HS-5 (cell line): ENCODE measurements at places on chromosomes 4 and X.

- no peak for DNase-seq
Observed at GRCh38 chrX:81537723-81538122, 335.8 kb downstream of the SH3BGRL start.

- DNase-seq: no peak
Observed at GRCh38 chr4:20895988-20896387, 195.7 kb downstream of the PACRGL start.

DNA sequence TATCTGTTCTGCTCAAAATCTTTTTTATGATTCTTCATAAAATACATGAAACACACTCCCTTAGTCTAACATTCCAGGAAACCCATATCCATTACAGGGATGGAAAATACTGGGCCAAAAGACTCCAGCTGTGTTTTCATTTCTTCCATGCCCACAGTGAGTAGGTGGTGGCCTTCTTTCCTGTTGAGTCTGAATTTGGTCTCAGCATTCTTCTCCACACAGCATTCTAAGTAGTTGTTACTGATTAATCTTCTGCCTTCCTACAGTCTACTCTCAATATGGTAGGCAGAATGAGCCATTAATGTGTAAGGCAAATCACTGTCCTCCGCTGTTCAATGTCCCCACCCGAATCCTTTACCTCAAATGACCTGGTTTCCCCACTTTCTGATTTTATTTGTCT, 370.6 kb upstream of the RPS6KA3 start:
- DNase-seq: no peak

- DNase-seq: no peak
Observed at GRCh38 chrX:29488919-29489318, 726.4 kb upstream of the MAGEB2 start.

DNA sequence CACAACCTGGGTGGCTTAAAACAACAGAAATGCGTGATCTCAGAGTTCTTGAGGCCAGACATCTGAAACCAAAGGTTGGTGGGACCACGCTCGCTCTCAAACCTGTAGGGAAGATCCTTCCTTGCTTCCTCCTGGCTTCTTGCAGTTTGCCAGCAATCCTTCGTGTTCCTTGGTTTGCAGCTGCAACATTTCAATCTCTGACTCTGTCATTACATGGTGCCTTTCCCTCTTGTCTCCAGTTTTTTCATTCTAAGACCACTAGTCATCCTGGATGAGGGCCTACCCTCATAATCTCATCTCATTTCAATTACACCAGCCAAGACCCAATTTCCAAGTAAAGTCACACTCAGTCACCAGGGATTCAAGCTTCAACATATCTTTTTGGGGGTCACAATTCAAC, 388.0 kb downstream of the GPM6A start:
- DNase-seq: no peak

DNA sequence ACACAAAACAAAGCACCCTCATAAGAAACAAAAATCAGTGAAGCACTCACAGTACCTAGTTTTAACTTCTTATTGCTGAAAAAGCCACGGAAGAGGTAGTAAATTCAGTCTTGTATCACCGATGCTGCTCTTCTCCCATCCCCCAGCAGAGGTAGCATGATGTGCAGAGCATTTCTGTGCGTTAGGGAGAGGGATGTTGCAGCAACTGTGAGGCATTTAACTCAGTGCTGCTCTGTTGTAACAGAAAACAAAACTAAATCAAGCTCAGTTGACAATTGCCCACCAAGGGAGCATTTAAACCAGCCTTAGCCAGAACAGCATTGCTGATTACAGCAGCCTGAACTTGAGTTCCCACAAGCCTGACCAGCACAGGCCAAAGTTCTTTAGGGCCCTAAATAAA, 1279.7 kb upstream of the ADGRL3 start:
- no peak for DNase-seq

DNA sequence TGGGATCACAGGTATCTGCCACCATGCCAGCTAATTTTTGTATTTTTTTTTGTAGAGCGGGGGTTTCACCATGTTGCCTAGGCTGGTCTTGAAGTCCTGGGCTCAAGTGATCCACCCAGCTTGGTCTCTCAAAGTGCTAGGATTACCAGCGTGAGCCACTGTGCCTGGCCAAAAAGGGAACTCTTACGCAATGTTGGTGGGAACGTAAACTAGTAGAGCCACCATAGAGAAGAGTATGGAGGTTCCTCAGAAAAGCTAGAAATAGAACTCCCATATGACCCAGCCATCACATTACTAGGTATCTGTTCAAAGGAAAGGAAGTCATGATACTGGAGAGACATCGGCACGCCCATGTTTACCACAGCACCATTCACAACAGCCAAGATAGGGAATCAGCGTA, 85.9 kb downstream of the PRKX start:
- no peak for DNase-seq

GRCh38 chr4:2044542-2045517, 14.3 kb upstream of the NAT8L start:
- DNase-seq: no peak

GRCh38 chr4:153962311-153963039, 173.6 kb upstream of the SFRP2 start:
- no peak for DNase-seq

DNA sequence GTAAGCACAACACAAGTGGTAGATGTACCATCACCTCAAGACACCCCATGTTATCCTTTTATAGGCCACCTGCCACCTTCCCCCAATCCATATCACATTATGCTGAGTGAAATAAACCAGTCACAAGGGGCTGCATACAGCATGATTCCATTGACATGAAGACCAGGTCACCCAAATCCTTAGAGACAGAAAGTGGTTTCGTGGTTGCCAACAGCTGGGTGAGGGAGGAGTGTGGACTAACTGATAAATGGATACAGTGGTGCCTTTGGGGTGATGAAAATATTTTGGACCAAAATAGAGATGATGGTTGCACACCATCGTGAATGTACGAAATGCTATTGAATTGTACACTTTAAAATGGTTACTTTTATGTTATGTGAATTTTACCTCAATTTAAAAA, 65.7 kb upstream of the DMD start:
- DNase-seq: no peak

DNA sequence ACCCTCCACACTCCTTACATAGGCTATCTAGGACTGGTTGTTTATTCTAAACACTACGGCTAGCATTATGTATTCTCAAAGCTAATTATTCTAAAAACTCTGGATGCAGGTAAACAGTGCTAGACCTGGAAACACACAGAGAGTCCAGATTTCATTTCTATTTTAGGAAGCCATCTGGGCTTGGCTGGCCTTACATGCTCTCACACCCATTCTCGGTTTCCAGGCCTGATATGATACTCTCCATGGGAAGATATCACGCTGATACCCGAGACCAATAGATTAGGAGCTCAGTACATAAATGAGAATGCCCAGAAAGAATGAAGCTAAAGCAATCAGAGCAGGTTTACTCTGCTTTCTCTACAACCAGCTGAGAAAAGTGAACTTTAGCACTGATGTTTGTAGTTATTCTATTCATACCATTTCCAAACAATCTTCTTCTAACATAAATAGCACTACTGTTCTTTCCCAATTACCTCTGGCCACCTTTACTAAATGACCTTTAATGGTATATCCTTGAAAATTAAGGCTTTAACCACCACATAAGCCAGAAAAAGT, 973.3 kb downstream of the PCDH18 start:
- DNase-seq: no peak

DNA sequence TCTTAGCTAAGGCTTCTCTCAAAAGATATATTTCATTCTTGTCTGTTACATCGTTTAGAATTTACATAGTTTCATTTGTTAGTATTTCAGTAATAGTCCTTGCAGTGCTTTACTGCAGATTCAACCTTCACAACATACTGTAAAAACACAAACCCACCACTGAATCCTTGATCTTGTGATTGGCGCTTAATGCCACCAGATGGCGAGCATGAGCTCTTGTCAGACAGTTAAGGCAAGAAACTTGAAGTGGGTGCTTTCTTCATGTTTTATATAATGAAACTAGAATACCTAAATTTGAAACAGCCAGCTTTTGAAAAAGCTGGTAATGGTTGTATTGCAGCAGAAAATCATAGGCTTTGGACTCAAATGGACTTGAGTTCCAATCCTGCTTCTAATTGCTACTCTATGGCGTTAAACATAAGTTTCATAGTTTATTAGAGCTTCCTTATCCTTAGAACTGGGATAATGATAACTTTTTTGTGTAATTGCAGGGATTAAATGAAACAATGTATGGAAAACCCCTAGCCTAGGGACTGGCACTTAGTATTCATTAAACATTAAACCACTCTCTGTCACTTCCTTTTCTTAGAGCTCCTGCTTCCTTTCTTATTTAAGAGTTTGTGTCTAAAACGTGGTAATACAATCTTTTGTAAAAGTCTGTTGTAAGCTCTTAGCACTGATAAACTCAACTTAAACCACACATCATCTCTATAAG, 95.1 kb downstream of the USP9X start:
- no peak for DNase-seq

DNA sequence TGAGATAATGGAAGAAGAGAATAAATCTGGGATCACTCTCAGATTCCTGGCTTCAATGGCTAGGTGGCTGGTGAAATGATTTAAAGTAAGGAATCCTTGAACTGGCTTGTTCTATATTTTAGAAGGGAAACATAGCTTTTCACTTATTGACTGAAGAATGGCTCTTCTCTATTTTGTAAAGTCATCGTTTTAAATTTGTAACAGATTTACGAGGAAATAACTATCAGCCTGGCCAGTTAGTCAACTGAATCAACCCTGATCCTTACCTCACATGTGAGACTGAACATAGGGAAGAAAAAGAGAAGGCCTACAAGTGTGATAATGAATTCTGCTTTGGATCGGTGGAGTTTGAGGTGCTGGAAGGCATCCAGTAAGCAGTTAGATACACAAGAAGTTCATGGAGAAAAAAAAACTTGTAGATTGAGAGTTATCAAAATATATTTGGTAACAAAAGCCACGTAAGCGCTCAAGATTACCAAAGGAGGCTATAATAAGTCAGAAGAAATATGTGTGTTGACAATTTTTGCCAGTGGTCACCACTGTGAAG, 12.0 kb downstream of the AREG start:
- no peak for DNase-seq

- DNase-seq: peak; percentile 24
Observed at GRCh38 chr4:129446074-129446473, 350.1 kb downstream of the C4orf33 start.

DNA sequence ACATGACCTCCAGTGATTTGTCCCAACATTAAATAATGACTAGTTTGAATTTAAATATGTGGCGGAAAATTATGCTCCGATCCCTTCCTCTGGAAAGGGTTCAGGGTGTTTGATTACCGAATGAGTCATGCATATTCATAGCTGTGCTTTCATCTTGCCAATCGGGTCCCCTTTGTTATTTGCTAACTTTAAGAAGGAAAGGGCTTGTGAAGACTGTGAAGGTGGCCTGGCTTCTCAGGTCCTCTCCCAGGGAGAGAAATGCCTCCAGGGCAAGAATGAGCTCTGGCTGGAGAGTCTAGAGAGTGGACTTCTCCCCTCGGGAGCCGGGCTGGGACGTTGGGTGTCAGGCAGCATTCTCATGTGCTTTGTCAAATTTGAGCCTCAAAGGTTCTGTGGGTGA, 155.5 kb upstream of the PSAPL1 start:
- DNase-seq: no peak

GRCh38 chrX:129013574-129013973, 509.7 kb downstream of the SMARCA1 start:
- no peak for DNase-seq

DNA sequence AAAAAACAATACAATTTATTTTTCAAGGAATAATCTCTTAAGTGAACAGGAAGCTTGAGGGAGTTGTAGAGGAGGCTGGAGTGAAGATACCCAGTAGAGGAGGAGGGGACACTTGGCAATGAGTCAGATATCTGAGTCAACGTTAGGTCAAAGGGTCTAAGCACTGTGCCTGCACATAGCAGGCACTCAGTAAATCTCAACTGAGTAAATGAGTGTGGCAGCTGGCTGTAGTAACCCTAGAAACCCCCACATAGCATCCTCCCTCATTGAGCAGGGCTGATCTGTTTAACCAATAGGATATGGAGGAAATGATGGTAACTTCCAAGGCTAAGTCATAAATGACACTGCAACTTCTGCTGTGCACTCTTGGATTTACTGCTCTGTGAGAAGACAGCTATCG, 186.0 kb upstream of the FAM241A start:
- peak; percentile 60 for DNase-seq

GRCh38 chr4:4247696-4248028, 361 bp downstream of the TMEM128 start:
- no peak for DNase-seq

- peak; percentile 86 for DNase-seq
Observed at GRCh38 chr4:26568446-26568994, 15.4 kb upstream of the TBC1D19 start.

GRCh38 chrX:153370293-153371055, 30.7 kb downstream of the PNMA6E start:
- no peak for DNase-seq
